Activated CD4-positive, alpha-beta memory T cell treated with anti-CD3 and anti-CD28 coated beads, Interleukin-2, amount 10 ng/mL, durations not matched to agents 7 days and 5 days (primary cell): ENCODE measurements at places on chromosomes 5 and 9. TPM values are rescaled to one million over a fixed set of nuclear protein-coding genes. Genes with fewer than 3 reads are reported as not detected.

Gene HAPLN1
- not detected for total RNA-seq

Gene DCAF12
- total RNA-seq, result 44.1 TPM

Gene SIL1
- total RNA-seq, result 39.7 TPM

Gene AFAP1L1
- not detected for total RNA-seq

Gene PRDM9
- not detected for total RNA-seq

Gene IFNA21
- not detected for total RNA-seq

Gene ITK
- total RNA-seq, result 249 TPM

Gene CCL19
- not detected for total RNA-seq

Gene WDR31
- total RNA-seq, result 1.4 TPM

Gene LECT2
- not detected for total RNA-seq

Gene PCDHB3
- total RNA-seq, result not detected

Gene CHSY3
- not detected for total RNA-seq

Gene PCDHGA3
- not detected for total RNA-seq

Gene AIF1L
- total RNA-seq, result 0.30 TPM

Gene FABP6
- not detected for total RNA-seq

Gene FOXD4L3
- not detected for total RNA-seq

Gene MYMK
- total RNA-seq, result not detected

Gene MIGA2
- 40.9 TPM for total RNA-seq

Gene RASEF
- total RNA-seq, result not detected

Gene HRH2
- 13.4 TPM for total RNA-seq

Gene STPG3
- not detected for total RNA-seq

Gene SPINK7
- not detected for total RNA-seq

Gene CDC23
- total RNA-seq, result 32.3 TPM

Gene SLC34A1
- total RNA-seq, result 1.5 TPM

Gene SPATA31C1
- not detected for total RNA-seq

Gene GHR
- not detected for total RNA-seq
